ENCODE measurements at places on chromosomes 13 and 19.

DNA sequence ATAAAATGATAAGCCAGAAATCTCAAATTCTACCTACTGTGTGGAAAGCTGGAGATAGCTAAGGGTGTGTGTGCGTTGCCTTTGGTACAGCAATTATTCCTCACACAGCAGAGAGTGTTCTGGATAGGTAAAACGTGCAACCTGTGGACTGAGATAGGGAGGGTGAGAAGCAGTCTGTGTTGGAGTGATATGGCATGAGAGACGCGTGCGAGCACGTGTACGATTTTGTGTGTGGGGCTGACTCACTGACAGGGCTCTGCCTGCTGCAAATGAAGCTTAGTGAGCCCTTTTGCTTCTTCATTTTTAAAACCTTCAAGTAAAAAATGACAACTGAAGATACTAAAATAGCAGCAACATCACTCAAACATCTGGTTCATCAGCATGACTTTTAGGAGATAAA, 35.7 kb upstream of the SLC10A2 start:
- DNase-seq = no peak

GRCh38 chr13:28489524-28489931, 5.4 kb downstream of the FLT1 start:
- no peak for DNase-seq

- DNase-seq = peak; percentile 86
These were observed 3.0 kb downstream of the PRKD2 start for GRCh38 chr19:46713781-46714443.

DNA sequence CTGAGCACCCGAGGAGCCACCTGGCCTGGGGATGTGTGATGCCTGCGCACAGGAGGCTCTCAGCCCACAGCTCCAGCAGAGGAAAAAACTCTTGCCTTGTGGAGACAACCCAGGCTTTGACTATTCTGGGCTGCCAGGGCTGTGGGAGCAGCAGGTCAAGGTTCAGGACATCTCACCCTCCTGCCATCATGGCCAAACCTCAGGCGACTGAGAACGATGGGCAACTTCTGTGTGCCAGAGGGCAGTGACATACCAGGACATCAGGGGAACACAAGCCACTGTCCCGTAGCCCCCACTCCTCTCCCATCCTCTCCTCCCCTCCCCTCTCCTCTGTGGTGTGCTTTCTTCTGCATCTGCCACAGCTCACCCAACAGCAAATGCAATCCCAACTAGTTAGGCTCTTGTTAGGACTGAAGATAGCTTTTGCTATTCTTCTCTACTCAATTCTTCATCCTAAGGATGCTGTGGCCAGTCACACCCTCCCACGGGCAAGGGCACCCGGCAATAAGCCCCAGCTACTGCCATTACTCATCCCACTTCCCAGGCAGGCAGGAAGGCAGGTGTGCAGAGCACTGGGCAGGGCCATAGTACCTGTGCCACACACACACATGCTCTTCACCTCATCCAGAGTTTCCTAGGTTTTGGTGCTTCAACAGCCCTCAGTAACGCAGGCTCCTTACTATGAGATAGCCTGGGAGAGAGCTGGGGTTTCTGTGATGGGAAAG, 16.8 kb downstream of the ELL start:
- no peak for DNase-seq

GRCh38 chr13:50909605-50910484, at the start of gene RNASEH2B:
Gene RNASEH2B (plus strand): TSS chr13:50909791. CDS start chr13:50910077, 286 bp downstream.
- DNase-seq = peak; percentile 51

- DNase-seq = peak; percentile 72
These were observed 958 bp downstream of the CA11 start for GRCh38 chr19:48644839-48645619.

DNA sequence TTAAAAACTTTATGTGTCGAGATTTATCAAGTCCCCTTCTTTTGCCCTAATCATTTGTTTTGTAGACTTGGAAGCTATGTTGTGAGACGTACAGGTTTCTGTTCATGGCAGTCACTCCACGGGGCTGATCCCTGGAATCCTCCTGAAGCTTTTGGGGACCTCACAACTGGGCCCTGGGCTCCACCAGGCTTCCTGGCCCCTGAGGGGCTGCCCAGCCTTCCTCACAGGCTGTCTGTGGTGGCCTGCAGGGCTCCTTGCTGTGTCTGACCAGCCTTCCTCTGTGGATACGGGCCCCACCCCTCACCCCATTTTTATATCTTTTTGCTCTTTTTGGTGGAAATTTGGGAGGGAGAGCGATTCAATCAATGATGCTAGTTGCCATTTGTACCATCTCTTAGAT, 38.1 kb downstream of the CHST8 start:
- DNase-seq = no peak

DNA sequence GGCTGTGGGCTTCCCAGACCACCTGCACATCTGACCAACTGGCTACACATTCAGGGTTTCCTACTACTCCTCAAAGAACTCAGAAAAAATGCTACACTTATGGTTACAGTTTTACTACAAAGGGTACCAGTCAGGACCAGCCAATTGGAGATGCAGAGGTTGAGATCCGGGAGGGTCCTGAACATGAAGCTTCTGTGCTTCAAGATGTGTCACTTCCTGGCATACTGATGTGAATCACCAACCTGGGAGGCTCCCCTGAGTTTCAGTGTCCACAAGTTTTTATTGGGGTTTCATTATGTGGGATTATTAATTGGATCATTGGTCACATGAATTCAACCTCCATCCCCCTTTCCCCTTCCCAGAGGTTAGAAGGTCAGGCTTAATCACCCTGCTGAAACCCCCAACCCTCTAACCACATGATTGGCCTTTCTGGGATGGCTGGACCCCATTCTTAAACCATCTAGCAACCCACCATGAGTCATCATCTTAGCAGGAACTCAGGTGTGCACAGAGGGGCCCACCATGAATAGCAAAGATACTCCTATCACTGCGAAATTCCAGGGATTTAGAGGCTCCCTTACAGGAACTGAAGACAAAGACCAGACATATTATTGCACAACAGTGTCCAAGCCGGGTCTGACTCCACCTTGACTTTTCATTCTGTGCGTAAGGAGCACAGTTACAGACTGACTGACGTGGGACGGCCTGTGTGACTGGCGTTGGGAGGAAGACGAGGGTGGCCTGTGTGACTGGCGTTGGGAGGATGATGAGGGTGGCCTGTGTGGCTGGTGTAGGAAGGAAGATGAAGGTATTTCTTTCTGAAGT, 90.7 kb downstream of the ATP8A2 start:
- no peak for DNase-seq

GRCh38 chr13:45167611-45168554, 33.0 kb downstream of the KCTD4 start:
- DNase-seq = no peak

GRCh38 chr13:48485432-48485831, 47.4 kb downstream of the RCBTB2 start:
- DNase-seq = no peak

GRCh38 chr13:98664510-98664909, 87.6 kb upstream of the STK24 start:
- DNase-seq = no peak

- no peak for DNase-seq
These were observed 256.4 kb downstream of the DLEU7 start for GRCh38 chr13:50587115-50587514.

- no peak for DNase-seq
These were observed 14.4 kb downstream of the BICRA start for GRCh38 chr19:47623151-47623920.

DNA sequence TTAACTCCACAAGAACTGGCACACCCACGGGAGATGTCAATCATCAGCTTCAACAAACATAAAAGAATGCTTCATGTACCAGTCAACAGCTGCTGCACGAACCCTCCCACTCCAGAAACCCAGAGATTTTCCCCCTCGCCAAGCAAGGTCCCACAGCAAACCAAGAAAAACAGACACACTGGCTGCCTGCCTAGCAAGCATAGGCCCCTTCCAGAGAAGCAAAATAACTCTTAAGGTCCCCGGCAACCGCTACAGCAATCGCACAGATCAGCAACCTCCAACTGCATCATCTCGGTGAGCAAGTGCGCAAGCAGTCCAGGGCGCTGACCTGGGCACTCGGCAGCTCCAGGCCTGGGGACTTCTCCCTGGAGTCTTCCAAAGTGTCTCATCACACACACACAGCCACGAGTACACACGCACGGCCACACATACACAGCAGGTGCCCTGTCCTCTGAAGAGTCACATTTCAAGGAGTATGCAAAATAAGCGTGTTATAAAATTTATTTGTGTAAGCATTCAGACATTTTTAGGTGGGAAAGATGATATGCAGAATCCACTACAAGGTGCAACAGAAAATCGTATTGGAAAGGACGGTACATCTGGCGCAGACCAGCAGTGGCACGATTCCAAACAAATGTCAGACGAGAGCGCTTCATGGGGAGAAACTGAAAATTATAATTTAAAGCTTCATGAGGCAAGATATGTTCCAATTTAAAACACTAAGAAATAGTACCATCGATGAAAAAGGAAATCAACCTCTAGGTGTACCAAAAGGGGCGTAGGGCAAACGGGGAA, 125.0 kb downstream of the STK24 start:
- DNase-seq = peak; percentile 40

- peak; percentile 76 for DNase-seq
These were observed 1.7 kb downstream of the IRS2 start for GRCh38 chr13:109784590-109785140.

GRCh38 chr13:37929308-37929707, 59.7 kb upstream of the TRPC4 start:
- DNase-seq = no peak

DNA sequence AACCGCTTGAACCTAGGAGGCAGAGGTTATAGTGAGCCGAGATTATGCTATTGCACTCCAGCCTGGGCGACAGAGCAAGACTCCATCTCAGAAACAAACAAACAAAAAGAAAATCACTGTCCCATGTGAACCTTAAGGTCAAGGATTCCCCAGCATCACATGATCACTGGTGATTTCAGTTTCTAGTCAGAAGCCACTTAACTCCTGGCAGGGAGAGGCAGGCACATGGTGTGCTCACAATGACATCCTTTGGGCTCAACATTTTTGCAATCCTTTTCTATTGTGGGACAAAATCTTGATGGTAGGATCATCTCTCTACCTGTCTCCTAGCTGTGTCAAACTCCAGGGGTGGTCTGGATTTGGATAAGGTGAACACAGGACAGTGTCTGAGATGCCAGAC, 12.1 kb downstream of the AKAP8 start:
- no peak for DNase-seq

- DNase-seq = no peak
These were observed 103.9 kb upstream of the DIAPH3 start for GRCh38 chr13:60267498-60268202.

DNA sequence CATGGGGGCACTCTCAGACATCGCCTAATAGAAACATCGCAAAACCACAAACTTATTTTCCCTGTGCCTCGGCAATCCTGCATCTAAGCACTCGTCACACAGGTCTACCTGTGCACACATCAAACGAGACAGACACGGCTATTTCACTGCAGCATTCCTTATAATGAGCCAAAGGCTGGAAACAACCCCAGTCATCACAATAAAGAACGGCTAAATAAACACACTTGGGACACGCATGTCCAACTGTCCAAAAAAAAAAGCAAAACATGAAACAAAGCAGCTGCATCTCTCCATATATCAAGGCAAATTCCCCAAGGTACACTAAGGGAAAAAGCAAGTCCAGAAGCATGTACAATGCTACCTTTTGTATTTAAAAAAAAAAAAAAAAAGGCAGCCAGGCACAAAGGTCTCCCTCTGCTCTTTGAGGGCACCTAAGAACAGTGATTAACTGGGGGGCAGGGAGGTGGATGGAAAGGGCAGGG, 27.2 kb upstream of the CCNP start:
- no peak for DNase-seq

All from anterior cingulate cortex (tissue), 58 donors.